ENCODE measurements at places on chromosomes 1 and 21.

DNA sequence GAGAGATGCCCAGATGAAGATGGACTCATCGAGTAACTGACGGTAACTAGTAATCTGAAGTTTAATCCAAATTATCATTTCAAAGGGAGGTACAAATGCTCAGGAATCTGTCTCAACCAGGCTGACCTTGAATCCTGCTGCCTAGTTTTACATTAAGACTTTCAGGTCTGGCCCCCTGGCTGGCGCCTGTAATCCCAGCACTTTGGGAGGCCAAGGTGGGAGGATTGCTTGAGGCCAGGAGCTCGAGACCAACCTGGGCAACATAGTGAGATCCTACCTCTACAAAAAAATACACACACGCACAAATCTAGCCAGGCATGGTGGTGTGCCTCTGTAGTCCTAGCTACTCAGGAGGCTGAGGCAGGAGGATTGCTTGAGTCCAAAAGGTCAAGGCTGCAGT, 95.7 kb upstream of the AKT3 start:
- DNase-seq: no peak

DNA sequence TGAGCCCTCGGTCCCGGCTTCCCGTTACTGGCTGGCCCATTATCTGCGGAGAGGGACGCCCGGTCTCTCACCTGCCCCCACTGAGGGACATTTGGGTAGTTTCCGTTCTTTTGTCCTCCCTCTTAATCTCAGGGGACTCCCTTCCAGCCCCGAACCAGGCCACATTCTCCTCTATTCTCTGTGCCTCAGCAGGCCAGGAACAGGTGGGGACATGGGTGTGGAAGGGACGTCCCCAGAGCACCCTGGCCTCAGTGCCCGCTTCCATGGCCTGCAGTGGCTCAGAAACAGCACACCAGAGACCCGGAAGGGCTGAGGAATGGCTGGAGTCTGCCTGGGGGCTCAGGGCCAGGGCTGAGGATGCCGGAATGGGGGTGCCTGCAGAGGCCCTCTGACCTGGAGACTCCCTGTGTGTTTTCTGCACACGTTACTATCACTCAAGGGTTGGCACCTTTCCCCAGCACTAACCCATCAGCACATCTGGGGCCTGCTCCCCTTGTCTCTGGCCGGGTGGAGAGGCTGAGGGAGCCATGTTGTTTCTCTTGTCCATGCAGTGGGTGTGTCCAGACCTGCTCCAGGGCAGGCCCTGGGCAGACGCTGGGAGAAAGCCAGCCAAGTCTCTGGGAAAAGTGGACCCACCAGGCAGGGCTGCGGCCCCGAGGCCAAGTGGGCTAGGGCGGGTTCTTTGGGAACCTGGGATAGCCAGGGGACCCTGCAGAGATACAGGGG, 10.0 kb upstream of the DNMT3L start:
- no peak for DNase-seq

DNA sequence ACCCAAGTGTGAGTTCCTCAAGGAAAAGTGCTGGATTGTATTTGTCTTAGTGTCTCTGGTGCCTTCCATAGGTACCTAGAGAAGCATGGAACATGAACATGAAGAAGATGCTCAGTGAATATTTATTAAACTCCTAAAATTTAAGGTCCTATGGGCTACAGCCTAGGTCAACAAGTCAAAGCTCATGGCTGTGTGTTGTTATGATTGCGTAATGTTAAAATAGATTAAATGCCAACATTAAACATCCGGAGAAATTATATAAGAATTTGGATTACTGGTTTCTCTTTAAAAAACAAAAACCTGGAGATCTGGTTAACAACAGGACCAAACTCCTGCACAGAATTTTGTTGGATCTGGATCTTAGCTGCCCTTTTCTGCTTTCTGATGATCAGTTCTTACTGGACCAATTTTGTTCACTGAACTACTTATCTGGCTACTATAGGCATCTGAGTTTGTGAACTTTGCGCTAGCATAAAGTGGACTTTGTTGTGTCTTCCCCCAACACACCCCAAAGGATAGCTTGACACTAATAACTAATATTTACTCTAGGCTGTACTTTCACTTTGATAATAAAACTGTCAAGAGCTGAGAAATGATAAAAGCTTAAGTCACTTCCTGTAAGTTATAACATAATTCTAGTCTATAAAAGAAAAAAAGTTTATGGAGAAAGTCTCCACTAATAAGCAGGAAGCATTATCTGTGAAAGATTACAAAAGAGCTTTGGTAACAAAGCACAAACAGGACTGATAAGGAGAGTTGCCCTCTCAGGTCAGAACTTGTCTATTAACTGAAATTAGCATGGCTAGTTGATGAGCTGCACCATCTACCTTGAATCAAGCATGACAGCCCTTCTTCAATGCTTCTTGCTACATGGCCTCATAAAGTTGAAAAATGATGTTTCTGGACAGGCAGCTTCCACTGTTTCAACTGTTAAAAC, 20.7 kb downstream of the F5 start:
- no peak for DNase-seq

DNA sequence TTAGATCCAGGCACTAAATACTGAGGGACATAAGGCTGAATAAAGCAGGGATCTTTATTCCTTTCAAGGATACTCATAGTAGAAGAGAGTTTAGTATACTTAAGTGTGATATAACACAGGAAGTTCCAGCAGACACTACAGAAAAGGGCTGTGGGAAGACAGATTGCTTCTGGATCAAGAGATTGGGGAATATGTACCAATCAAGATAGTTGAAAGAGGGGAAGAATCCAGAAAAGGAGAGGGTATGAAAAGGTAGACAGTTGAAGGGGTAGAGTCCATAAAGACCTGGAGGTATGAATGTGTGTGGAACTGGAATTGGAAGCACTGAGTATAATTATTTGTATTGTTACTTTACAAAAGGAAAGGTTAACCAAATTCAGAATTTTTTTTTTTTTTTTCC, 2.4 kb downstream of the RPS6KC1 start:
- DNase-seq: no peak

GRCh38 chr1:216921866-216922265, 198.6 kb upstream of the ESRRG start:
- no peak for DNase-seq

GRCh38 chr1:17186216-17186909, 18.6 kb upstream of the PADI1 start:
- DNase-seq: no peak

GRCh38 chr1:212976586-212976985, 26.2 kb downstream of the VASH2 start:
- DNase-seq: no peak

GRCh38 chr1:11134251-11134897, 34.7 kb upstream of the EXOSC10 start:
- DNase-seq: no peak

DNA sequence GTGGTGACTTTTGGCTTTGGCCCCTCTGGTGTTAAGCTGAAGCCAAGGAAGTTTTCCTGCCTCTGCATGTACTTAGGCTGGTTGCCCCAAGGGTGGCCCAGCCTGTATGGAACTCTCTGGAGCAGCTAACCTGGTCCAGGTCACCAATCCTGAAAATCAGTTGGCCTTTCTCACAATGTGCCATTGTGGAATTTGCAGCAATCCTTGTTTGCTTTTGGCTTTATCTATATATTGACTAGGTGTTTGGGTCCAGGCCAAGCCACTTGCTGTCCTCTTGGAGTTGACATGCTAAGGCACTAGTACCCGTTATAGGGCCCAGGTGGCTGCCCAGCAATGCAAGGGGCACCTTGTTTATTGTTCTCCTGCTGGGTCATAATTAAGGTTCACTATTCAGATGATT, 124.6 kb downstream of the CAMTA1 start:
- DNase-seq: no peak

- no peak for DNase-seq
Measured at GRCh38 chr1:227459326-227459841, 104.0 kb upstream of the ZNF678 start.

GRCh38 chr1:44076066-44076465, 42.6 kb upstream of the KLF17 start:
- DNase-seq: no peak

GRCh38 chr1:71233645-71234044, 152.8 kb upstream of the ZRANB2 start:
- no peak for DNase-seq

GRCh38 chr1:179516976-179517705, 58.6 kb downstream of the NPHS2 start:
- no peak for DNase-seq

- no peak for DNase-seq
Measured at GRCh38 chr1:103107741-103108375, 464 bp downstream of the COL11A1 start.

GRCh38 chr1:182972829-182973228, 19.9 kb upstream of the SHCBP1L start:
- DNase-seq: no peak

DNA sequence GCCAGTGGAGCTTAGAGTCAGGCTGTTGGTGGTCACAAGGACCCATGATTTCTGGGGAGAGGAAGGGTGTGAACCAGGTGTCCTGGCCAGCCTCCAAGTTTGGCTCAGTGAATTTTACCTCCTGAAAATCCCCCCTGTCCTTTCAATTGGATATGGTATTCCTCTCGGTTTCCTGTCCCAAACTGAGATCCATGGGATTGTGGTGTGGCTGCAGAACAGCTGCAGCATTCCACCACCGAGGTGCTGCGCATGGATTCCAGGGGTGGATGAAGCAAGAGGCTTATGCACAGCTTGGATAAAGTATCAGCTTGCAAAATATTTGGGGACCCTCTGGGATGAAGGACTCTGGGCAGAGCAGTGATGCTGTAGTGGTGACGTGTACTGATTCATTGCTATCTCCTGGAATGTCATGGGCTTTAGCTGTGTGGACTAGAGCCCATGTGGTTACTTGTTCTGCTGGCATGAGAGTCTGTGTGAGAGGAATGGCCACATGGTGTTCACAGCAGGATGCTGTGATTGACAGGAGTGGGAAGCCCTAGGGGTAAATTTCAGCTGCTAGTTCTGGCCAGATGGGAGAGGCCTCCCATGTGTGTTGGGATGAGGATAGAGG, 148.7 kb upstream of the SPAG17 start:
- no peak for DNase-seq

DNA sequence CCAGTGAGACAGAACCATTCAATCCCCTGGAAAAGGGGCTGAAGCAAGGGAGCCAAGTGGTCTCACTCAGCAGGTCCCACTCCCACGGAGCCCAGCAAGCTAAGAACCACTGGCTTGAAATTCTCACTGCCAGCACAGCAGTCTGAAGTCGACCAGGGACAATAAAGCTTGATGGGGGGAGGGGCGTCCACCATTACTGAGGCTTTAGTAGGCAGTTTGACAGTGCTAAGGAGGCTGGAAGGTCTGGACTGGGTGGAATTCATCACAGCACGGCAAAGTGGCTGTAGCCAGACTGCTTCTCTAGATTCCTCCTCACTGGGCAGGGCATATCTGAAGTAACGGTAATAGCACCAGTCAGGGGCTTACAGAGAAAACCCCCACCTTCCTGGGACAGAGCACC, 105.4 kb upstream of the GORAB start:
- no peak for DNase-seq

- no peak for DNase-seq
Measured at GRCh38 chr1:220767312-220768125, 19.2 kb upstream of the MTARC1 start.

- no peak for DNase-seq
Measured at GRCh38 chr1:30750731-30751291, 6.8 kb downstream of the LAPTM5 start.

DNA sequence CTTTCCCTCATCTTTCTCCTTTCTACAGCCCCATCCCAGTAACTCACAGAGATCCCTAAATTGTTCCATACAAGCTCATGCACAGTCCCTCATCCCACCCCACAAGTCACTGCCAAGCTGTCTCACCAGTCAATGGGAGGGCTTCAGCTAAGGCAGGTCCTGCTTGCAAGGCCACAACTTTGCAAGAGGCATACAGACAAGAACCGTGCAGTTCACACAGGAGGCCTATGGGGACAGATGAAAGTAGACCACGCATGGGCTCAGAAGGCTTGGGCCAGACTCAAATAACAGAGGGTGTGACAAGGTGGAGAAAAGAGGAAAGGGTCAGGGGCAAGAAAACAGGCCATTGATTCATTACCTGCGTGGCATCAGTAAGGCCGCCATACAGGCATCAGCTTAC, 15.1 kb downstream of the RGS8 start:
- no peak for DNase-seq

DNA sequence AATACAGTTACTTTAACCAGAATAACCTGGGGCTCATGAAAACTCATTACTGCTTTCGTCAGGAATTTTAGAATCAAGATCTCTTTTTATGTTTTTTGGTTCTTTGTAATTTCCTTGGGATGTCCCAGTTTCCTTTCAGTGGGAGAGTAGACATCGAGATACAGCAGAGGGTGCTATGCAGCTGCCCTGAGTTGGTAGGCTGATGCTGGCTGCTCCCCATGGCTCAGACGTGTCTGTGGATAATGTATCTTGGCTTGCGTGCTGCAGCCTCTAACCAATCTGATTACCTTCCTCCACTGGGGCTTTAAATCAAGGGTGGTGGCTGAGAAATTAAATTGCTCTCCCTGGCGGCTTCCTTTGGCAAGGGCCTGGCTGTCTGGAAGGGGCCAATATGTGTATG, 253.7 kb downstream of the CACNA1E start:
- no peak for DNase-seq

- no peak for DNase-seq
Measured at GRCh38 chr21:41593760-41594138, 85.8 kb upstream of the TMPRSS2 start.

DNA sequence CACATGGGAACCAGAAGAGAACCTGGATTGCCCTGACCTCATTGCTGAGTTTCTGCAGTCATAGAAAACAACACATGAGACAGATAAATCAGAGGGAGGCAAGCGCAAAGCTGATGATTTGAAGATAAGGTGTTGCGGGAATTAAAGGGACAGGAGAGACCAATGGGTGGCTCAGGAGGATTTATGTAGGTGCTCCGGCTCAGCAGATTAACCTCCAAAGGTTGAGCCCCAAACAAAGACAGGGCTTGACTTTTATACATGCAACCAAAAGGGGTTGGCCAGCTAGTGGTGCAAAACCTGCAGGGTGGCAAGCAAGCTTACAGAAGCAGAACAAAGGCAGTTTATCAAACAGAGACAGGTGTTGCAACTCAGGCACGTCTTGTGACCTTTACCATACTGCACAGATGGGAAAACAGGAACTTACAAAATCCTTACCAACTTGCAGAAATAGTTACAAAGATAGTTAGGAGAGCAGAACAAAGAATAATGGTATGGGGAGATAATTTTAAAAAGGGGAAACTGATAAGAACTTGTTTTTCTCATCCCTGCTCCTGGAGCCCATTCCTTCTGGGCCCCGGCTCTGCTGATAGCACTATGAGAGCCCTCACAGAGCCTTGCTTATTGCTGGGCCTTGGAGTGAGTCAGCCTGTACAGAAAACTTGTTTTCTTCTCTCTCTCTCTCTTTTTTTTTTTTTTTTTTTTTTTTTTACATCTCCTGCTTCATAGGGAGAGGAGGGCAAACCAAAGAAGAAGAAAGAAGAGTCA, 93.6 kb downstream of the SNRPE start:
- no peak for DNase-seq

GRCh38 chr1:175757381-175758015, 14.1 kb upstream of the TNR start:
- no peak for DNase-seq

GRCh38 chr21:44995343-44995941, 55.6 kb downstream of the SLX9 start:
- DNase-seq: no peak

GRCh38 chr21:45469273-45470086, 64.5 kb downstream of the COL18A1 start:
- DNase-seq: no peak

Measured in stimulated activated CD8-positive, alpha-beta memory T cell treated with anti-CD3 and anti-CD28 coated beads, Interleukin-2, amount 100 ng/mL, for 1 hour (primary cell).